ENCODE measurements at places on chromosomes 16 and 17.

GRCh38 chr17:78746263-78746948 is 35.7 kb downstream of the CYTH1 start:
- no peak for DNase-seq

DNA sequence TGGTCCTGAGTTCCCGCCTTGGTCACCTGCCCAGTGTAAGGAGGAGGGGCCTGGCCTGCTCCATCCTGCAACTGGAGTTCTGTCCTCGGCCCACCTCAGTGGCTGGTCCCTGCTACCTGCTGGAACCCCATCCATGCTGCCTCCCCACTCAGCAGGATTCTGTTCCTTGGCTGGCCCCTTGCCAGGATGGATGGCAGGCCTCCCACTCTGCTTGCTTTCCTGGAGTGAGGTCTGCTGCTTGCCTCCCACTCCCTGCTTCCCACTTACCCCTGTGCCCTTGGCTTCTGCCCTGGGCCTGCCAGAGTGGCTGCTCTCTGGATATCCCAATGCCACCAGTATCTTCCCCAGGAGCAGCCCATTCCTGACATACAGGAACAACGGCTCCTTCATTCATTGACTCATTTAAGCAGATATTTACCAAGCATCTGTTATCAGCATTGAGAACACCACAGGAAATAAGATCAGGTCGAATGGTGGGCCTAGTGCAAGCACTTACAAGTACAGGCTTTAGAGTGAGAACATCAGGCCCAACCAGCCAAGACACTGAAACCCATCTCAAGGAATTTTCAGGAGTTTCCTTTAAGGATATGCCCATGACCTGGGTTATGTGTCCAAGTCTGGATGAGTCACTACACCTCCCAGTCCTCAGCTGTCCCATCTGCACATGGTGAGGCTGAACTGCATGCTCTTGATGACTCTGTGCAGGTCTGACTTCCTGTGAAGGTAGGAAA is 17.0 kb upstream of the RPRML start:
- DNase-seq: no peak

DNA sequence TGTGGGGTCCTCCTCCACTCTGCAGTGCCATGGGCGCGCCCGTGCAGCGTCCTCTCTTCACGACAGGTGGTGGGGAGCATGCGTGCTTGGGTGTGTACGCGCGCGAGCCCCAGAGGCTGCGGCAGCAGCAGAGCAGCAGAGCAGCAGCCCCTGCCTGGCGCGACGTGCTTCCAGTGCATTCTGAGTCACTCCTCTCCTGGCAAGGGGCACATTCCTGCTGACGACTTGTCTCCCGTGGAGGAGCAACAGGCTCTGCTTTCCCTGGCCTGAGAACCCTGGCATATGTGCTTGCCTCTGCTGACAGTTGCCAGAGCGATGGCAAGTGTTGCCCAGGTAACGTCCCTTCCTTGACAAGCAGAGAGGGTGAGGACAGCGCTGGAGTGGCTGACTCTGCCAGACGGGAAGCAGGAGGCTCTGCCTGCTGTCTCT is 133.8 kb upstream of the PLCG2 start:
- no peak for DNase-seq

- no peak for DNase-seq
Observed at GRCh38 chr16:2490190-2491105, 15.5 kb downstream of the TBC1D24 start.

DNA sequence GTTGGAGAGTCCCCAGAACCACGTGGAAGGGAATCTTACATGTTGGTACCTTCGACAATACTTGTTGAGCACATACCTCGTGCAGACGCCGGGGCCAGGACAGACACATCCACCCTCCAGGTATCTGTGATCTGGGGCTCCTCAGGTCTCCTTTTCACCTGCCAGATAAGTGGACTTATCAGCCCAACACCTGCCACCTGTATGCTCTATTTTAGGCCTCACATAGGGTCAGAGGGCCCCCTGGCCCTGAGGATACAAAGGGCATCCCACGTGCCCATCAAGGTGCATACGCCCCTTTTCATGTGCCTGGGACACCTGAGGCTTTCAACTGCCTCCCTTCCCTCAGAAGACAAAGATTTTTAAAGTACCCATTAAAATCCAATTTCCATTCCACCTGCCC is 212.7 kb downstream of the MRTFB start:
- DNase-seq: no peak

DNA sequence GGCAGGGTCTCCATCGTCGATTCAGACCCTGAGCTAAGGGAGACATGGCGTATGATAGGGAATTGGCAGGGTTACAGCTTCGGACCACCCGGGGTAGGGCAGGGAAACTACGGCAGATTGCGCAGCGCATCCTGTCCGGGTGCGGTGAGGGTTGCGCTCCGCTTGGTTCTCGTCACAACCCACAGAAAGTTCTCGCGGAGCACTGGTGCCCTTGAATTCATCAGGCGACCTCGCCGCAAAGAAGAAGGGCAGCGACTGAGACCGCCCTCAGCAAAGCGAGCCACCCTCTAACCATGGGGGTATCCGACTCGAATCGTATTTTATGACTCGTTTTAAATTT is 1.2 kb downstream of the HS3ST3B1 start:
- DNase-seq: no peak

DNA sequence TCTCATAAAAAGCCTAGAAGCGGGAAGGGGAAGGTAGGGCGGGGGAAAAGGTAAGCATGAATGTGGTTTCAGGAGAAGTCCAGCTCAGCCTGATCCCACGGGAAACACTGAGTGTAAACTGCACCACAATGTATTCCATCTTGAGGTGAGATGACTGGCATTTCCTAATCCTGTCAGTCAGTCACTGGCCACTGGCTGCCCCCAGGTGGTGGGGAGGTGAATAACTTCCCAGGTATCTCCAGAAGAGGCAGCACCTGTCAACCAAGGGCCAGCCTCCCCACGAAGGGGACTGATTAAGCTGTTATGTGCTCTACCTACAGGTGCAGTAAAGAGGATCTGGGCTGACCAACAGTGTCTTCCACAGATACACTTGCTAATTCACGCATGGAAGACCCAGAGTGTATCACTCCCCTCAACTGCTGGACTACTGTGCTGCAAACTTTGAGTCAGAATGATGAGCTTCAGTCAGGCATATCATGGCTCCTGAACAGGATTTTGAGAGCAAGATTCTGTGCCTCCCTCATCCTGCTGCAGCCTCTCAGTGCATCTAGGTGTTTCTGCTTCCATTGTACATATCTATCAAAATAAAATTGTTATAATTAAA is 108.5 kb upstream of the CCL2 start:
- no peak for DNase-seq

DNA sequence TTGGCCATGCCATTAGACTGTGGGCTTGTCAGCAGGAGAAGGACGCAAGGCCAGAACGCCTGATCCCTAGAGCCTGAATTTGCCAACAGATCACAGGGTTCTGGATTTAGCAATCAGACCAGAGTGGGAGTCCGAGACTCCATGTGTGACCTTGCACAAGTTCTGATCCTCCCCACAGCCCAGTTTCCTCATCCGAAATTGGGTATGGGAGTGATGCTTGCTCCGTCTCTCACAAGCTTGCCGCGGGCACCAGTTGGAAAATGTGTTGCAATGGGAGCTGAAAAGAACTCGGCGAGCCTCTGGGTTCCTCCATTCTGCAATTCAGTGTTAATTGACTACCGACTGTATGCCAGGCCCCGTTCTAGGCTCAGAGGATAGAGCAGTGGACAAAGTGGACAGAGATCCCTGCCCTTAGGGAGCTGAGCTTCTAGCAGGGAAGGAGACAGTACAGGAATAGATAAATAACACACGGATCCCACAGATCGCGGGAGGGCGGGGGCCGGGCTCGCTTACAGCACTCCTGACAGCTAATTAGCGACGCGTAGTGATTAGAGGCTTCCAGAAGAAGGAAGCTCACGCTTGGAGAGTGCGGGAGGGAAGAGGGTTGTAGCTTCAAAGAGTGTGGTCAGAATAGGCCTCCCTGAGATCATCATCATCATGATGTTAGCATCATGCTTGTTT is 150.4 kb upstream of the CIBAR2 start:
- no peak for DNase-seq

DNA sequence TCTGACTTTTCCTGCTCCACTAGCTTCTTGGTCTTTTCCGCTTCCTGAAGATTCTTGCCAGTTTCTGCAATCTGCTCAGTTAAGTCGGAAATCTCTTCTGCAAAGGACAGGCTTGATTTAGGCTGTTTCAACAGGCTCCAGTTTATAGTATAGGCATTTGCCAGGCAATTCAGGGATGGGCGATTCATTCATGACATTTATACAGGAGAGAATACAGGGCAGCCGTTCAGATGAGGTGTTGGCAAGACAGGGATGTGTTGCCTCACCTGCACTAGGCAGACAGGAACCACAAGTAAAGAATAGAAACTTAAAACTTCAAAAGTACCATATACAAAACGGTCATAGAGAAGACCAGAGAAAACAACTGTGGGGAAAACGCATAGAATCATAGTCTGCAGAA is 61.7 kb downstream of the MYH13 start:
- no peak for DNase-seq

- peak; percentile 18 for DNase-seq
Observed at GRCh38 chr17:57671667-57672632, 73.1 kb downstream of the CCDC182 start.

DNA sequence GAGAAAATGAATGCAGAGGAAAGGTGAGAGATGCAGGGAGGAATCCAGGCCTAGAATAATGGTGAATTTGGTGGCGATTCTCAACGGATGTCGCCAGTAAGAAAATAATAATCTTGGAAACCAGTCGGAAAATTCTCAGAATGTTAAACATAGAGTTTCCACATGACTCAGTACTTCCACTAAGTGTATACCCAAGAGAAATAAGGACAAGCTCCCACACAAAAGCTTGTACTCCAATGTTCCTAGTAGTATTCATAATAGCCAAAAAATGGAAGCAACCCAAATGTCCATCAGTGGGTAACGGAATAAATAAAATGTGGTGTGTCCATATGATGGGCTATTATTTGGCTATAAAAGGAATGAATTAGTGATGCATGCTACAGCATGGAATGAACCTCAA is 19.4 kb upstream of the ENGASE start:
- DNase-seq: no peak

DNA sequence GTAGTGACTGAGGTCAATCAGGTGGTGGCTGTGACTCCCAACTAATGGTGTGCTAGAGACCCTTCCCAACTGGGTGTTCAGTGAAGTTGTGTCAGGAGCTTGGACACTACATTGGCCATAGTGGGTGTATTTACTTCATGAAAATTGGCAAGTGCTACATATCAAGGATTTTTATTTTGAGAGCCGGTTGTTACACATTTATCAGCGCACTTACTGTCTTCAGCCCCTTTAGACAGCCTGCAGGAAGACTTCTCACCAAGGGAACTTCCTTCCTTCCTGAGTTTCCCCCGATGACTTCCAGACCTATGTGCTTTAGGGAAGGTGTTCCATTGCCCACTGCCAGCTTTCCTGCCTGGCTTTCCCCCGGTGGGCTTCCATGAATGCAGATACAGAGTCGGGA is 261.2 kb downstream of the CBLN1 start:
- no peak for DNase-seq

DNA sequence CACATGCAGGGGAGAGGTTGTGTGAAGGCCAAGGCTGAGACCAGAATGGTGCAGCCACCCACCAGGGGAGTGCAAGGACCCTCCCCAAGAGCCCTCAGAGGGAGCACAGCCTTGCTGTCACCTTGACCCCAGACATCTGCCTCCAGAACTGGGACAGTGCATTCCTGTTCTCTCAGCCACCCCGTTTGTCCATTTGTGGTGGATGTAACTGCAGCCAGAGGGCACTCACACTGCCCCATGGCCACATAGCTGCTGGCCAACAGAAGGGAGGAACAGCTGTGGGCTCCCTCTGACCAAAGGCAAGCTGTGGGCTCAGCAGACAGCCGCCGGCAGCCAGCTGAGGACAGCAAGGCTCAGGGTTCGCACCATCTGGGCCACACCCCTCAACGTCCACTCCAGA is 49.8 kb upstream of the KLHDC4 start:
- DNase-seq: no peak

DNA sequence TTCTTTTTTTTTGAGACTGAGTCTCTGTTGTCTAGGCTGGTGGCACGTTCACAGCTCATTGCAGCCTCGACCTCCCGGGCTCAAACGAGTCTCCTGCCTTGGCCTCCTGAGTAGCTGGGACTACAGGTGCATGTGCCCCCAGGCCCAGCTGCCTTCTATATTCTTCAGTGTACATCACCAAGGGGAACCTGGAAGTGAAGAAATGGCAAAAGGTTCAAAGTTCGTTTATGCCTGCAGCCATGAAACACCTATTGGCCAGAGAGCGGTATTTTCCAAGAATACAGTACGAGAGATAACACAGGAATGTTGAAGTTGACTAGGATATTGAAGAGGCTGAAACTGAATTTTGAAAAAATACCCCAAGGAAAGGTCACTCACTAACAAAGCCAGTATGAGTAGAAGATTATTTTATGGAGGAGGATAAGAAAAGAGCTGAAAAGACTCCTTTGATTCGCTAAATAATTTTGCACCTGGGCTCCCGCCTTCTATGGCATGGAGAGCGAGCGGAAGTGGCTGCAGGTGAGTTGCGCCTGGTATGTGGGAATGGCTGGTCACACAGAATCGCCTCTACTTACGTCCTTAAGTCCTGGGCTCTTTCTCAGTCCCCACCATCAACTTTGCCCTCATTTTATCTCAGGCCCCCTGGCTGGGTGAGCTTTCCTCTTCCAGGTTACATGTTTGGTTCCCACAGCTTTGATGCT is 9.8 kb downstream of the ST6GALNAC1 start:
- DNase-seq: no peak

DNA sequence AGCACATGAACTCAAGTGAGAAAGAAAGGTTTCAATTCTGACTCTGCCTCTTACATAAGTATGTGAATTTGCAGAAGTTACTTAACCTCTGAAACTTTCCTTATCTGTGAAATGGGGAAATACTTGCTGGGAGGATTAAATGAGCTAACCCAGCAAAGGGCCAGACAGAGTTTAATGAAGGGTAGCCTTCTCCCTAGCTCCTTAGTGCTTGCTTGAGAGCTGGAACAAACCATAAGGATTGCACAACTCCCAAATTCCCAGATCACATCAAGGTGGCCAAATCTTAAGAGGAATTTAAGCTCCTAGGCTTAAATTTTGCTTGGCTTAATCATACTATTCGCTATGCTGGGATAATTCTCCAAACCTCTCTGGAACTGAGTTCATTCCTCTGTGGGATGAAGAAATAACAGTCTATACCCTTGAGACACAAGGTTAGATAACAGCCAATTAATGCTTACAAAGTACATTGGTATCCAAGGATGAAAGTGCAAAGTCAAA is 11.8 kb upstream of the WSB1 start:
- DNase-seq: no peak

Data from thoracic aorta (tissue), 2 donors.